ENCODE measurements at places on chromosomes 11 and 22.

GRCh38 chr11:73399159-73399590 lies 23.0 kb downstream of the RELT start:
- DNase-seq: no peak

DNA sequence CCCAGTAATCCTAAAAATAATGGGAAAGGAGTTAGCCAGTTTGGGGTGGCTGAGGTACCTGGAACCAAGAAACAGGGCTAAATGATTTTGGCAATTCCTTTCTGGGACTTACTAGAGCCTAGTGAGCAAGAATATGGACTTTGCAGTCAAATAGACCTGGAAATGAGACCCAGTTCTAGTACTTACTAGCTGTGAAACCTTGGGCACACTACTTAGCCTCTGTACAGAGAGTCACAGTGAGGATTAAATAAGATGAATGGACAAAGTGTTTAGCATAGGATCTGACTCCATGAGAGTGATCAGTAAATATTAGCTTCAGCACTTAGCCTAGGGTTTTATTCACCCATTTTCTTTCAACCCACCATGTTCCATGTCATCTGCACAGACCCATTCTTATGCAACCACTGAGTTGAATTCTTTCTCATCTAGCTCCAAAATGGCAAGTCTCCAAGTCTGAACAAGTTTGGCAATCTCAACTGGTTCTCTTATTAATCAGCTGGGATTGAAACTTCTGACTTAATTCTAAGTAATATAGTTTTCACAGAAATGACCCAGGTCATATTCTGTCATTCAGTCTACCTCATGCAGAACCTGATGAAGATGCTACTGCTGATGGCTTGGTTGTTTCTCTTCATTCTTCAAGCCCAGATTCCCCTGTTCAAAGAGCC lies 15.0 kb upstream of the SORL1 start:
- DNase-seq: no peak

DNA sequence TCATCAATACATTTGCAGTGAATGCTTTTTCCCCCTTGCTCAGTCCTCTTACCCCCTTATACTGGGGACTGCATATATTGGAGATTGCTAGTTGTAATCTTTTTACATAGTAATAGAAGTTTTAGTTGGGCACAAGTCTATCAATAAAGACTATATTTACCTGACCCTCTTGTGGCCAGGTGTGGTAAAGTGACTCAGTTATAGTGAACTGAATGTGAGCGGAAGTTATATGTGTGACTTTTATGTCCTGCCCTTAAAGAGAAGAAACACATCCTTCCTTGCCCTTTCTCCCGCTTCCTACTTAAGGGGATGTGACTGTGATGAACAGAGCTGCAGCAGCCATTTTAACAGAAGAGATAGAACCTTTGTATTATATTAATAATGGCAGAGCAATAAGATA lies 362.0 kb downstream of the METTL15 start:
- no peak for DNase-seq

DNA sequence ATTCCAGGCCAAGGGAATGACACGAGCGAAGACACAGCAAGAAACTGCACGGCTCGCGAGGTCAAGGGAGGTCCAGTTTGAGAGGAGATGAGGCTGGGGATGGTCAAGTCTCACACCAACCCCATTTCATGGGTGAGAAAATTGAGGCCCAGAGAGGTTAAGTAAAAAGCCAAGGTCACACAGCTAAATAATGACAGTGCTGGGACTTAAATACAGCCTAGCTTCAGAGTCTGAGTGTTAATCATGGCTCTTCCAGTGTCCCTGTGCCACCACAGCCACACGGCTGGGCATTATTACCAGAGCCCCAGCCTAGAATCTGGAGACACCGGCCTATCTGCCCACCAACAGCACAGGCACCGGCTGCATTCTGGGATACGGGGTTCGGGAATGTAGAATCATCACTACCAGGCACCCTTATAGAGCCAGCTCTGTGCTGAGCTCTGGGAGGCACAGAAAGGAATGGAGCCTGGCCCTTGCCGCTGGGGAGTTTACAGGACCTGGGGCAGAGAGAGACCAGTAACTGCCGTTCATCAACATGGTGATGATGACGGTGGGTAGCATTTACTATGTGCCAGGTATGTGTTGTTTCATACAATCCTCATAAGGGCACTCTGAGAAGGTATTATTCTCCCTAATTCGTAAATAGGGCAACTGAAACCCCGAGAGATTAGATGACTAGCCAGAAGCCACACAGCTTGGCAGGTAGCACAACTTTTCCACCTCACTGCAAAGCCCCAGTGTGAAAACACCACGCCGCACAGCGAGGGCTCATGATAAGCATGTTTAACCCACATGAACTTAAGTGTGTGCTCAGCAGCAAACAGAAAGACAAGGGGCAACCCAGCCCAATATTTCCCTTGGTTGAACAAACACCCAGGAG lies 51.8 kb downstream of the CD6 start:
- DNase-seq: peak; percentile 80

DNA sequence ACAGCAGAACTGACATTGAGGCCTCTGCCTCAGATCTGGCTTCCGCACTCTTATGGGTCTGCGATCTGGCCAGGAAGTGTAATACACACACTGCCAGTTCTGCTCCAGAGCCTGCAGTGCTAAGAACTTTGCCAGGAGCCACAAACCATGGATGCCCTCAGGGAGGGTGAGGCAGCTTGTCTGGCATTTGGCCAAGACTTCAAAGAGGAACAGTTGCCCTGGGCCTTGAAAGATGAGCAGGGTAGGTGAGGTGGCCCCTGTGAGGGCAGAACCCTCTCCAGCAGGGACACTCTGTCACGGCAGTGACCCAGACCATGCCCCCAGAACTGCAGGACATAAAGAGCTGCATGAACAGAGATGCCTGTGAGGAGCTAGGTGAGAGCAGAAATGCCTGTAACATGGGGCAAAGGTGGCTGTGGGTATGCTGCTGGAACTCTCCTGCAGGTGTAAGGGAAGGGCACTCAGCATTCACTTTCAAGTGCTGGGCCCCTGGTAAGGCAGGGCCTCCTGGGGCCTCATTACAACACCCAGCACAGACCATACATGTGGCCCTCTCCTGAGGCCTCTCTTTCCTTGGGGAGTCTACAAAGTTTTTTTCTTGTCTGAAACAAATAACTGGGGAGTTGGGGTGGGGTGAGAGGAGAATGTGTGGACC lies 47.3 kb downstream of the NEU3 start:
- no peak for DNase-seq

DNA sequence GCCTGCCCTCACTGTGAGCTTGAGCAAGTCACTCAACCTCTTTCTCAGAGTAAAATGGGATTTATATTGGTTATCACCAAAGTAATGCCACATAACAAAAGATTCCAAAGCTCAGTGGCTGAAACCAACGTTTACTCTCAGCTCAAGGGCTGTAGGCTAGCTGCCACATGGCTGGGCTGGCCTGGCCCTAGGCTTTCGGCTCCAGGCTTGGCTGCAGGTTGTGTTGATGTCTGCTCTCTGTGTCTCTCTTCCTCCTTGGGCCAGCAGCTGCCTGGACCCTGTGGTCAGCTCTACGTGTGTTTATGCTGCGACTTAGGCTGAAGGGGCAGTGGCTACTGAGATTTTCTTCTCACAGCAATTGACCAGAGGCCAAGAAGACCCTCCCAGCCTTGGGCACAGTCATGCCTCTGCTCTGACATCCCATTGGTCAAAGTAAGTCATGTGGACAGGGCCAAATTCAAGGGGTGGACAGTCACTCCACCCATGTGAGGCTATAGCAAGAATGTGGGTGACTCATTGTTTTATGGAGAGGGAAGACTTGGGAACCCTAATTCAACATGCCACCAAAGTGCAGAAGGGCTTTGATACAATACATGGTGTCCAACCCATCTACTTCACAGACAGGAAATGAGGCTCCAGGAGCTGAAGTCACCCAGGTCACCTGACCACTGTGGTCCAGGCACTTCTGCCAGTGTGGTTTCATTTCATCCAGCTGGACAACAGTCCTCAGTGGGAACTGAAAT lies 90.6 kb downstream of the TSPAN18 start:
- DNase-seq: no peak

- no peak for DNase-seq
Observed at GRCh38 chr11:68575025-68575665, 109.2 kb upstream of the GAL start.

DNA sequence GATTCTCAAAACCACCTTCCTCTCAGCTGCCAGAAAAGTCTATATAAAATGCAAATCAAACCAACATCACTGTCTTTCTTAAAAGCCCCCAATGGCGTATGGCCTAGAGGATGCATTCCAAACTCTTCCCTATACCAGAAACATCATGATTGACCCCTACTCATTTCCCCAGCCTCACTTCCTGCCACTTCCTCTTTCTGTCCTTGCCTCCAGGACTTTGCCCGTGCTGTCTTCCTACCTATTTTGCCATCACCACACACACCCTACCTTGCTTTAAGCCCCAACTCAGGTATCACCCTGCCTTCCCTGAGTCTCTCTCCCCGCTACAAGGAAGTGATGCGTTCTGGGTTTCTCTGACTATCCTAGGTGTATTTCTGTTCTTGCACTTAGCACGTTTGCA lies 8.1 kb downstream of the POU2AF2 start:
- no peak for DNase-seq

DNA sequence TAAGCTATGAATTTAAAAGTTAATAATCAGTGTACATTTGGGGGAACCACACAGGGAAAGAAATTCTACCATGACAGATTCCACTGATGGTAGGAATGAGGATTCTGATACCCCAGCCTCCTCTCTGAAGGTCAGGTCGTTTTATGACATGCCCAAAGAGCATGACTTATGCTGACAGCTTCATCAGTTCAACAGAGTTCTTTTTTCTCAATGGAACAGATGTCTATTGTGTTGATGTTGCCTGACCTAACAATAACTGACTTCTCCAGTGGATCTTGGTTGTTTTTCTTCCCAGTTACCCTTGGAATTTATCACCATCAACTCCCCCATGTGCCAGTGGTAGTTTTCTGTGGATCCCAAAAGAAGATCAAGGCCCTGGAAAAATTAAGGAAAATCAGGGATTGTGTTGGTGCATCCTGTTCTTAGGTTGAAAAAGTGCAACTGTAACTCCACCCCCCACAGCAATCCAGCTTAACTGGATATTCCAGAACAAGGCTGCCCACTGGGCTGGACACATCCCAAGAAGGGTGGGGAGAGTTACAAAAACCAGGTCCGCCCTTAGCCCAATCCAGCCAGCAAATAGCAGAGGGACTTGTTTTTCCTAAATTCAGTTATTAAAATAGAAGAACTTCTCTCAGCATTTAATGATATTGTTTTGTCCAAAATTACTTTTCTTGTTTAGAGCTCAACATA lies 31.5 kb upstream of the CAT start:
- DNase-seq: no peak

- no peak for DNase-seq
Observed at GRCh38 chr11:77158041-77158695, 30.1 kb downstream of the MYO7A start.

GRCh38 chr11:117827521-117828511 lies 3.3 kb upstream of the FXYD2 start:
- DNase-seq: no peak

DNA sequence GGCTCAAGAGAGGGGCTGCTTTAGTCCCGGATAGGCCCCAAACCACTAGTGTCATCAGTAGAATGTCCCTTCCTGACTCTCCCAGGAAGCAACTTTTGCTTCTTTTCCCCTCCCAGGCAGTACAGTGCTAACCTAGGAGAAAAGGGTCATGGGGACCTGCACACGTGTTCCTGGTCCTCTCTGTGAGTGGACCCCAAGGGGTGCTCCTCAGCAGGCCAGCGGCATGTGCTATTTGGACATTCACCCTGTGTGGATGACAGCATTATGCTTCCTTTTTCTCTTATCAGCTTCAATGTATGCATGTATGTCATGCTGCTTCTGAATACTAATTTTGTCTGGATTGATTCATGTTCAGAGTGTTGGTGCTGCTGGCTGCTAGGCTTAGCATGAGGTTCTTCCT lies 18.1 kb upstream of the PLET1 start:
- no peak for DNase-seq

DNA sequence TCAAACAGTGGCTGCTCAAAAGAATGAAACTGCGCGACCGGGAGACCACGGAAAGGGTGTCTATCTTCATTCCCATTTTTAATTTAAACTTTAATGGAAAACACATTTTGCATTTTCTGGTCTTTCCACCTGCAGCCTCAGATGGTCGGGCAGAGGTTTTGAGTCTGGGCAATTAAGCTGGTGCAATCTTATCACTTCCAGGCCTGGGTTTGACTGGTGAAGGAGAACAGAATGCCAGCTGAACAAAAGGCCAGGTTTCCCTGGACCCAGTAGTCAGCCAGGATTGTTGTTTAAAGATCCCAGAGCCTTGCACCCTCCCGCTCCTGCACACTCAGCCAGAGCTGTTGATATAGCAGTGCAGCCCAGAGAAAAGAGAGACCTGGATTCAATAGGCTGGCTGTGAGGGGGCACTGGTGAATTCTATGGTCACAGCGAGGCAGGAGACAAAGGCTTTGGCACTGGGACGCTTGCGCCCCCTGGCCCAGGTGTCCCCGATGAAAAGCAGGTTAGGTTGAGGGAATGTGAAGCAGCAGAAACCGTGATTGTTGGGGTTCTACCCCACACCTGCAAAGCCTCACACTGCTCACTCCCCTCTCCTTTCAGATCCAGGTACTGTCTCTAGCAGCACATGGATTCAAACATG lies 83.6 kb downstream of the FLI1 start:
- DNase-seq: no peak

DNA sequence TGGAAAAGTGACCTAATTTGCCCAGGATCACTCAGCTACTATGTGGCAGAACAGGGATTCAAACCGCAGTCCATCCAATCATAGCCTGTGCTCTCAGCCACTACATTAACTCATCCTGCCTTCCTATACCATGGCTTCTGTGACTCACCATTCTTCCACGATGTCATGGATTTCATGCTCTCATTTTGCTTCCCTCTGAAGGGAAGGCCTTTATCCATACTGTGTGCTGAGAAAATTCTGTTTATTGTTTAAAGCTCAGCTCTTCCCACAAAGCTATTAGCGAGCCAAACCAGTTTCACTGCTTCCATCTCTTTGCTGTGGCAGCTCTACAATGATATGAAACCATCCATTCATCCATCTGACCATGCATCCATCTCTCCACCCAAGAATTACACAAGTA lies 289.9 kb downstream of the TENM4 start:
- no peak for DNase-seq

DNA sequence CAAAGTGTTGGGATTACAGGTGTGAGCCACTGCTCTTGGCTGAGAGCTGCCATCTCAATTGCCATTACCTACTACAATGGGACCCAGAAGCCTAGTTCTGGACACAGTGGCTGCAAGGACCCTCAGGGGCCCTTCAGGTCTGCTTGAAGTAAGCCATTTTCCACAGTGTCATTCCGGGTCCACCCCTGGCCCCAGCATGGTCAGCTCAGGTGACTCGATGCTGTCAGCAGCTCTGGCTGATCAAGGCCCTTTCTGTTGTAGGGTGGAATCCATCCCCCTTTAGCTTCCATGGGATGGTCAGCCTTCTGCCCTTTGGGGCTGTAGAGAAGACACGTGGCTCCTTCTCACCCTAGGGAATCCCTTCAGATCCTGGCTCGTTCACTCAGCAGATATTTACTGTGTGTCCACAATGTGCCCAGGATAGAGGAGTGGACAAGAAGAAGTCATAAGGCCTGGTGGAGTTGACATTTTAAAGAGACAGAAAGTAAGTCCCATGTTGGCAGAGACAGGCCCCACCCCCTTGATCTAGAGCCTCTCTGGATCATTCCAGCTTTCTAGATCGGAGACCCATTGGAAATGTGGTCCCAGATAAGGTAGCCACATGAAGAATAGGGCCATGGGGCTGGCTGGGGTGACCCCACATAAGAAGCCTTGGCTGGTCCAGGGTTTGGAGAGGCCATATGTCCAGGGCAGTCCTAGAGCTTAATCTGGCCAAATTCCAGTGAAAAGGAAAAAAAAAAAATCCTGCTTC lies 15.1 kb upstream of the KAT5 start:
- DNase-seq: no peak
